Mammary microvascular endothelial cell (primary cell): ENCODE measurements at places on chromosomes 2 and 18. TPM values are rescaled to one million over a fixed set of nuclear protein-coding genes. Genes with fewer than 3 reads are reported as not detected.

Gene KCNK3
- not detected in 2 replicates for total RNA-seq

Gene STON1
- 2.7 and 2.9 TPM in 2 replicates for total RNA-seq

Gene CRYGD
- total RNA-seq: not detected in 2 replicates

Gene FAM237A
- not detected in 2 replicates for total RNA-seq

Gene SERPINB7
- not detected in 2 replicates for total RNA-seq

Gene PLEKHA3
- total RNA-seq: 5.0 and 5.7 TPM in 2 replicates

Gene KIAA2012
- total RNA-seq: not detected in 2 replicates

Gene TWIST2
- total RNA-seq: 0.10 and 0.20 TPM in 2 replicates

Gene ACADL
- total RNA-seq: not detected in 2 replicates

Gene DSC3
- 0.10 and 0.13 TPM in 2 replicates for total RNA-seq

Gene CYP26B1
- 18.0 and 19.7 TPM in 2 replicates for total RNA-seq

Gene RFTN2
- 2.4 and 4.4 TPM in 2 replicates for total RNA-seq

Gene DOK6
- under 0.01 TPM in 1 of 2 replicates, not detected in the other for total RNA-seq

Gene STAT4
- 0.27 TPM in 1 of 2 replicates, not detected in the other for total RNA-seq

Gene LRRTM4
- not detected in 2 replicates for total RNA-seq

Gene FNDC4
- total RNA-seq: 15.9 and 20.3 TPM in 2 replicates

Gene IKZF2
- 0.47 and 1.2 TPM in 2 replicates for total RNA-seq

Gene LRRTM1
- total RNA-seq: not detected in 2 replicates

Gene ALPG
- 0.07 TPM in 1 of 2 replicates, not detected in the other for total RNA-seq

Gene EGR4
- total RNA-seq: not detected in 2 replicates

Gene ZNF396
- 0.67 TPM in 1 of 2 replicates, not detected in the other for total RNA-seq

Gene SDC1
- total RNA-seq: 1.4 and 1.9 TPM in 2 replicates

Gene PCARE
- total RNA-seq: not detected in 2 replicates

Gene SEPTIN2
- 352 and 365 TPM in 2 replicates for total RNA-seq
